Activated CD4-positive, alpha-beta T cell treated with anti-CD3 and anti-CD28 coated beads, Interleukin-2, amount 10 ng/mL, durations not matched to agents 7 days and 5 days (primary cell): ENCODE measurements at places on chromosomes 2 and 18.

- DNase-seq = peak; percentile 25
Measured at GRCh38 chr2:197500503-197501131, 438 bp downstream of the HSPE1 start.

DNA sequence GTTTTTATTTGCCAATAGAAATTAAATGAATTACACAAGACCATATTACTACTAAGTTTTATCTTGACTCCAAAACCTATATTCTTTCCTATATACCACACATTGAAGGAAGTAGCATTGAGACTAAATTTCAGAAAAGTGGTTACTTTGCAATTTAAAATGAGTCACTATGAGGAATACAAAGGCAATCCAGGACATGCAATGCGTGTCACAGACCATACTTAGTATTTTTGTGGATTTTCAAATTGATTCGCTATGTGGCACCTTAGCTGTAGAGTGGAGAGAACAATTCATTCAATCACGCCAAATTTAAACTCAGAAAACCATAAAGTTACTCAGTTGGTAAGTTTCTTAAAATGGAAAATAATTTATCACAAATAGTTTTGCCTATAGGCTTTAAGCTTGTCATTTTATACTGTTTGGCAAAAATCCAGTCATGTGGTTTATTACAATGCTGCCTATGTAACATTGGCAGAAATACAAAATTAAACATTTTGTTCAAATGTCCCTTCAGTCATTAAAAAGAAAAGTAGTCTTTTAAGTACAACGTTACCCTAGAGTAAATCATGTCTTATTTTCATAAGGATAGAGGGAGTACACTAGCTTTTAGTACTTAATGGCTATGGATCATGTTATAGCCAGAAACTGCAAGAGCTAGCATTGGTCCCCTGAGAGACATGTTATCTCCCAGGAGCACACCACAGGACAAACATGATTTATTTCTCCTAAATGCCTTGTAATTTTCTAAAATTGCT, 222.8 kb upstream of the CDH7 start:
- DNase-seq = no peak

DNA sequence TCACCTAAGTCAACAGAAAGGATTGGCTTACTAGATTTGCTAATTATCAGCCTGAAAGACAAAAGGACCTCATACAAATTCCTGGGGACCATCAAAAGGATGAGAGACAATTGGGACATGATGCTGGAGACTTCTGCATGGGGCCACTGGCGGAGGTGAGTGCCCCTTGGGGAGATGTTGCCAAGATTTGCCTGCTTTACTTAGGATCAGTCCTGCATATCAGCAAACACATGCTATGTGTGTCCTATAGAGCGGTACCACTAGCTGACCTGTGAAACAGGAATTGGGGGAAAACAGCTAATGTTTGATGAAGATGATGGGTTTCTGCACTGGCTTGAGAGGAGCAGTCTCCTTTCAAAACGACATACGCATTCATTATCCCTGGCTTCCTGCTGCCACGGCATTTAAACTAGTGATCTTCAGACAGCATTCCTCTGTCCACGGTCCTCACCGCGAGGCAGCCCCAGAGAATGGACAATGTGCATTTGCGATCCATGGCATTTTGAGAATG, 104.2 kb downstream of the TGIF1 start:
- DNase-seq = no peak

GRCh38 chr2:85266146-85267041, 61.4 kb downstream of the TGOLN2 start:
- peak; percentile 74 for DNase-seq

DNA sequence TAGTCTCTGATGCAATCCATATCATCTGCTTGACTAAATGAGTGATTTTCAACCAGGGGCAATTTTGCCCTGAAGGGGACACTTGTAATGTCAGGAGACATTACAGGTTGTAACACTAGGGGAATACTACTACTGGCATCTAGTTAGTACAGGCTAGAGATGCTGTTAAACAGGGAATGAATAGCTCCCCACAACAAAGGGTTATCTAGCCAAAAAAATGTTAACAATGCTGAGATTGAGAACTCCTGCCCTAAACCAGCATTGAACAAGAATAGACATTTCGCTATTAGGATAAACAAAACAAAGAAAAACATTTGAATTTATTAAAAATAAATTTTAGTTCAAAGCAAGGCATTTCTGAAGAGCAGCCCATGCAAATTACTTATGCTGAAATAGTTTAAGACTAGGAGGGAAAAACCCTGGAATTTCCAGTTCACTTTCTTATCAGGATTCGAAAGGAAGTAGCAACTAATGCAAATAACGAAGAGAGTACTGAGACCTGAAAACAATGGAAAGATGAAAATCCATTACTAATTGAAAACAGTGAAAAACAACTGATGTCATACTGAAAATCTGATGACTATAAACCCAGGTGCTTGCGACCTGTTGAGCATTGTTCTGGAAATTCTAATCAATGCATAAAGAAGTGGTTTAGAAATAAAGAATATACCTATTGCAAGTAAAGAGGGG, 53.1 kb downstream of the CAB39 start:
- DNase-seq = no peak

DNA sequence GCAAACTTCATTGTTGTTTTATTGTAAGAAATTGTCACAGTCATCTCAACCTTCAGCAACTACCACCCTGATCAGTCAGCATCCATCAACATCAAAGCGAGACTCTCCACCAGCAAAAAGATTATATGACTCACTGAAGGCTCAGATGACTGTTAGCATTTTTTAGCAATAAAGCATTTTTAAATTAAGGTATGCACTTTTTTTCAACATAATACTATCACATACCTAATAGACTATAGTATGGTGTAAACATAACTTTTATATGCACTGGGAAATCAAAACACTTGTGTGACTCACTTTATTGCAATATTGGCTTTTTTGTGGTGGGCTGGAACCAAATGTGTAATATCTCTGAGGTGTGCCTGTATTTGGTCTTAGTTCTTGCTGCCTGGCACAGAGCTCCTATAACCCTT, 15.6 kb downstream of the SCN1A start:
- no peak for DNase-seq

- no peak for DNase-seq
Measured at GRCh38 chr2:96152304-96153161, 7.3 kb upstream of the DUSP2 start.
